ENCODE measurements at places on chromosomes 6 and 20.
A peak's percentile ranks its signal among the peaks of the same experiment; 100 is the strongest.

DNA sequence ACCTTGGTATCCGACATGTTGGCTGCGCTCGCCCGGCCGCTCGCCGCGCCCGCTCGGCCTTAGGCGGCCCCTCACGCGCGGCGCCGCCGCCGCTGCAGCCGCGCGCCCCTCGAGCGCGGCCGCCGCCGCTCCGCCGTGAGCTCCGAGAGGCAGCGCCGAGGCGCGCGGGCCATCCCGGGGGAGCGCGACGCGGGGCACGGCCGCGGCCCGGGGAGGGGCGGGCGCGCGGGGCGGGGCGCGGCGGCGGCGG lies at the start of gene KIF13A:
Gene KIF13A, minus strand, starts transcription at position 189 of the 250 bp plus-strand sequence. Its CDS starts 172 bp downstream, at position 17.
- no peak for DNase-seq

DNA sequence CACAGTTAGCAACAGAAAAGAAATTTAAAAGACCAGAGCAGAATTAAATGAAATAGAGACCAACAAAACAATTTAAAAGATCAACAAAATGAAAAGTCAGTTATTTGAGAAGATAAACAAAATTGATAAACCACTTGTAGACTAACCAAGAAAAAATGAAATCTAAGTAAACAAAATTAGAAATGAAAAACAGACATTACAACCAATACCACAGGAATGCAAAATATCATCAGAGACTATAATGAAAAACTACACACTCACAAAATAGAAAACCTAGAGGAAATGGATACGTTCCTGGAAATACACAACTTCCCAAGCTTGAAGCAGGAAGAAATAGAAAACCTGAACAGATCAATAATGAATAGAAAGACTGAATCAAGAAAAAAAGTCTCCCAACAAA lies 97.8 kb downstream of the WDR27 start:
- DNase-seq = no peak

DNA sequence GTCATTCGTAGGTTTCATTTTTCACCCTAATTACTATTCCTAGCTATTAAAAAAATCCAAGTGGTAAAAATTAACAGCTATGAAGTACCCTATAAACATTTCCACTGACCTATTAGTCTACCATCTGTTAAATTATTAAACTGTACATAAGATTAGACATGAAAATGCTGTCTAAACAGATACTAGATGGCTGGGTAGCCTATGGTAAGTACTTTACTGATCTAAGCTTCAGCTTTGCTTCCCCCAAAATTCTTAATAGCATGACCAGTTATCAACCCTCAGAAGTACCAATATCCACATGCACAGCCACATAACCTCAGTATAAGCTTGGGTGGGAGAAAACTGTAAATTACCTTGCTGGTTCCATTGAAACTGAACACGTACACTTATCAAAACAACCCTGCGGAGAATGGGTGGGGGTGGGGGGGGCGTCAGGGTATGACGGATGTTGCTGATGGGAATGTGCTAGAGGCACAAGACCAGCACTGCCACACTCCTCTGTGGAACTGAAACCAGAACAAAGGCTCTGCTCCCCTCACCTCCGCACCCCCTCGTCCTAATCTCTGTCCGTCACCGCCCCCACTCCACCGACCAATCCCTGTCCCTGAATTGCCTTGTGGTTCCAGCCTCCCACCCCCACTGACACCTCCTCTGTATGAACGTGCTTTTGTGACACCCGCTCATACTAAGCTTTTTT lies 45.3 kb downstream of the B4GALT5 start:
- DNase-seq = peak; percentile 37

- DNase-seq = no peak
Observed at GRCh38 chr6:142378138-142378875, 76.5 kb downstream of the ADGRG6 start.

- DNase-seq = no peak
Observed at GRCh38 chr6:80530103-80530502, 423.6 kb downstream of the BCKDHB start.

DNA sequence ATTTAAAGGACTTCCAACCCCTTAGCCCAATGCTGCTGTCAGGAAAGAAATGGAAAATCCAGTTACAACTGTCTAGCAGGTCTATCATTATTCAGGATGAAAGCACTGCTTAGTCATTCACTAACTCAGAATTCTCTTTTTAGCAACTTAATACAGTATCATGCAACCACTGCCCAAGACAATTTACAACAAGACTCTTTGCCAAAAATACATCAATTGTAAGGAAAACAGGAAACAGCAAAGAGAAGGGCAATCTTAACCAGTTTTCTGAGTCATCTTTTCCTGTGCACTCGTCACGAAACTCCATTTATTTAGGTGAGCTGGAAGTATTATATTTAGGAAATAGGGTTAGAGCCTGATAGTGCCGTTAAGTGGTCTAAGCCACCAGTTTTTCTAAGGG lies 1197.7 kb upstream of the CITED2 start:
- no peak for DNase-seq

DNA sequence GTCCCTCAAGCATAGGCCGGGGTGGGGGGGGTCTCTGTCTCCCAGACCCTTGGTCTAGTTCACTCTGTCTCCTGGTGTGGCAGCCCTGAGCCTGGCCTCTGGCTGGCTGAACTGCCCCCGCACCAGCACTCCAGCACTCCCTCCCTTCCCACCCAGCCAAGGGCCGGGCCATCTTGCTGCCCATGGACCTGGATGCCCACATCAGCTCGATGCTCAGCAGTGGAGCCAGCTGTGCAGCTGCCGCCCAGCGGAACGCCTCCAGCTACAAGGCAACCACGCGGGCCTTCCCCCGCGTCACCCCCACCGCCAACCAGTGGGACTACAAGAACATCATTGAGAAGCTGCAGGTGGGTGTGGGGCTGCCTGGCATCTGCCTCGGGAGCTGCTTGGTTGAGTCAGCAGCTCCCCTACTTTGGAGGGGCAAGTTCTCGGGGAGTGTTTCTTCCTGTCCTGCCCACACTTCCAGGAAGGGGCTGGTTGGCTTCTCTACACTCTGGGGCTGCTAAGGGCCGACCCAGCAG lies 28.4 kb downstream of the UQCC2 start:
- DNase-seq = no peak

- DNase-seq = no peak
Observed at GRCh38 chr6:3045777-3046176, 22.5 kb upstream of the RIPK1 start.

DNA sequence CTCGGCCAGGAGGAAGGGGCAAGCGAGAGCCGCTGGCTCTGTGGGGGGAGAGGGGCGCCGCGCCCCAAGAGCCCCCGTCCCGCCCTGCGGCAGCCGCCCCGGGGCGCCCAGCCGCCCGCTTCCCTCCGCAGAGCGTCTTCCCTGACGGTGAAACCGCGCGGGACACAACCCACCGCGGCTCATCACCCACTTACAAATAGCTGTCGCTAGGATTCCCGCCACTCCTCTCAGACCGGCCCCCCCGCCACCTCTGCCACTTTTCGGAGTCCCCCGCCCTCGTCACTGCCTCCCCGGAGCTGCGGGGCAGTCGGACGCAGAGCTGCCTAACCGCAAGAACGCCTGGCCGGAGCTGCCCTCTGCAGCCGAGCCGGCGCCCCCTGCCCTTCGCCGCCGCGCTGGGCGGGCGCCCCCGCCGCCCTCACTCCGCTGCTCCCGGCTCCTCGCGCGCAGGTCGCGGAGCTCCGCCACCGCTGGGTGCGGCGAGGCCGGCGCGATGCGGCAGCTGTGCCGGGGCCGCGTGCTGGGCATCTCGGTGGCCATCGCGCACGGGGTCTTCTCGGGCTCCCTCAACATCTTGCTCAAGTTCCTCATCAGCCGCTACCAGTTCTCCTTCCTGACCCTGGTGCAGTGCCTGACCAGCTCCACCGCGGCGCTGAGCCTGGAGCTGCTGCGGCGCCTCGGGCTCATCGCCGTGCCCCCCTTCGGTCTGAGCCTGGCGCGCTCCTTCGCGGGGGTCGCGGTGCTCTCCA lies at the start of gene SLC35D3:
Gene SLC35D3, plus strand, starts transcription at position 366 of the 749 bp plus-strand sequence. Its CDS starts 128 bp downstream, at position 494.
- peak; percentile 42 for DNase-seq

DNA sequence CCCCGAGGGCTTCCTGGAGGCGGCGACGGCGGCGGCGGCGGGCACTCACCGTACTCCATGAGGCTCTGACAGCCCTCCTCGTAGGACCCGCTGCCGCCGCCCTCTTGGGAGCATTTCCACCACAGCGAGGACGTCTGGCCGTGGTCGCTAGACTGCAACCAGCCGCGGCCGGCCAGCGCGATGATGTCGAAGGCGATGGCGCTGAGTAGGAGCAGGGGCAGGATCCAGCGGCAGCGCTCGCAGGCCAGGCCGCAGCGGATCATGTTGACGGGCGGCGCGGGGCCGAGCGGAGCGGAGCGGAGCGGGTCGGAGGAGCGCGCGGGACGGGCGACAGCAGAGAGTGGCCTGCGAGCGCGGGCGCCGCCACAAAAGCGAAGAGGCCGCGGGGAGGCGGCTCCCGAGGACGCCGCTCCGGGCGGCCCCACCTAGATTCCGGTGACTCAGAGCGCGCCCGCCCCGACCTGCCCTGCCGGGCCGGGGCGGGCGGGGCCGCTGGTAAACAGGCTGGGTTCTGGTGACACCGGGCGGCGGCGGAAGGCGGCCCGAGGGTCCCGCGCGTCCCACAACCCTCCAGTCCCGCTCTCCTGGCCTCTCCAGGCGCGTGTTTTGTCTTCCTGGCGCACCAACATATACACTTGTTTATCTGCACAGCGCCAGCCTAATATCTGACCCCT lies at the start of gene PERP:
Gene PERP, minus strand, starts transcription at position 342 of the 674 bp plus-strand sequence. Its CDS starts 79 bp downstream, at position 263.
- peak; percentile 87 for DNase-seq

- no peak for DNase-seq
Observed at GRCh38 chr6:154112181-154112809, 73.3 kb downstream of the OPRM1 start.

- DNase-seq = no peak
Observed at GRCh38 chr6:42017021-42017643, 33.2 kb upstream of the TAF8 start.

DNA sequence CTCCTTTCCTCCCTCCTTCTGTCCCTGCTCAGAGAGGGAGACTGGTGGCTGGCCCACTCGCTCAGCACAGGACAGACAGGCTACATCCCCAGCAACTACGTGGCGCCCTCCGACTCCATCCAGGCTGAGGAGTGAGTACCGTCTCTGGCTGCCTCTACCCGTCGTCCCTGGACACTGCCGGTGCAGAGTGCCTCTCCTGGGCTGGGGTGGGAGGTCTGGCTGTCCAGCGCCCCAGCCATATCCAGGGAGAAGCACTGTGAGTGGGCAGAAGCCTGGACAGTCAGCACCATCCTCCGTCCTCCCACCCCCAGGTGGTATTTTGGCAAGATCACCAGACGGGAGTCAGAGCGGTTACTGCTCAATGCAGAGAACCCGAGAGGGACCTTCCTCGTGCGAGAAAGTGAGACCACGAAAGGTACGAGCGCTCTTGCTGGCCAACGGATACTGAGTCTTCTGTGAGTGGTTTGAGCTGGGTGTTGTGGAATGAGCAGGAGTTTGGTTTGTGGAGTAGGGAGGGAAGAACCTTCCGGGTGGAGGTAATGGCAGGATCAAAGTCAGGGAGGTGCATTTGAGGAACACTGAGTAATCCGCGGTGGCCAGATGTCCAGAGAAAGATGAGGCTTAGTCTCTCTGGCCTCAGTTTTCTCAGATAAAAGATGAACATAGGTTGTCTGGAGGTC lies 48.1 kb downstream of the SRC start:
- peak; percentile 18 for DNase-seq
